ENCODE measurements at places on chromosomes 3 and 15.

GRCh38 chr15:74427607-74428441, 5.9 kb downstream of the SEMA7A start:
- no peak for DNase-seq

DNA sequence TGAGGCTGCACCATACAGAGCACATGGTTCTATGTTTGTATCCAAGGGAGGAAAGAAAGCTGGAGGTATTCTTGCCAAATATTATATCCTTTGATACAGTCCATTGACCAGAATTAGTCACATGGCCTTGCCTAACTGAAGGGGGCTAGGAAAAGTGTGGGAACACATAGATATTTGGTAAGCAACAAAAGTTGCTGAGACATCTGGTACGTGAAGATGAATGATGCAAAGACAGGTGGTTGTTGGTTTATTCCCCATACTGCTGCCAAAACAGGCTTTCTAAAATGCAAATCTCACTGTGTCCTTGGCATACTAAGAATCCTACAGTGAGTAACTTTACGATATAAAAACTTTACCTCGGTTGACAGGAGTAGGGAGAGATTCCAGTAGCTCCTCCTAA, 162.2 kb downstream of the VGLL3 start:
- no peak for DNase-seq

DNA sequence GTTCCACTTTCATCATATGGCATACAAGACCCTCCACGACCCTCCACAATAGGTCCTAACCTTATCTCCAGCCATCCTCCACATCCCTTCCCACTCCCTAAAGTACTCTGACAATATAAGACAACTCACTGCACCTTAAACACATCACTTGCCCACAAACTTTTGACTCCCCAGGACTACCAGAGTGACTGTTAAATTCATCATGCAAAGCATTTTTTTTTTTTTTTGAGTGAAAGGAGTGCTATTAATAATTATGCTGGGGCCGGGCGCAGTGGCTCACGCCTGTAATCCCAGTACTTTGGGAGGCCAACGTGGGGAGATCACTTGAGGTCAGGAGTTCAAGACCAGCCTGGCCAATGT, 55.8 kb downstream of the OSBPL10 start:
- no peak for DNase-seq

DNA sequence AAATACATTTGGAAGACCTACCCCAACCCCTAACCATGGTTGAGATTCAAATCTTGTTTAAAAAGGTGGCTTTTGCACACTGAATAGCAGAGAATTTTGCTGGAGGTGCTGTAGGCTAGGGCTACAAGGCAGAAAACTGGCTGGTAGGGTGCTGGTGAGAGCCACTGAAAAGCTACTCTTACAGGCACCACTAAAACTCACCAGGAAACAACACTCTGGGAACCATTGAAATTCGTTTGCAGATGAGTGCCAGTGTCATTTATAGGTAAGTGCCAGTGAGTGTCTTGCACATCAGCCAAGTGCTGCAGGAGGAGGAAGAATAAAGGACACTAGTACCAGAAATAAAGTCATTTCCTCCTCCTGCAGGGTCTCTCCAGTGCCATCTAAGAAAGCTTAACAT, 610.2 kb downstream of the ZNF385D start:
- DNase-seq, result no peak

GRCh38 chr3:196518966-196519717, 4.0 kb upstream of the SMCO1 start:
- peak; percentile 59 for DNase-seq

GRCh38 chr3:127092776-127093175, 100.2 kb upstream of the PRR23E start:
- DNase-seq, result no peak

GRCh38 chr3:50620820-50621219, 3.9 kb downstream of the MAPKAPK3 start:
- peak; percentile 96 for DNase-seq

DNA sequence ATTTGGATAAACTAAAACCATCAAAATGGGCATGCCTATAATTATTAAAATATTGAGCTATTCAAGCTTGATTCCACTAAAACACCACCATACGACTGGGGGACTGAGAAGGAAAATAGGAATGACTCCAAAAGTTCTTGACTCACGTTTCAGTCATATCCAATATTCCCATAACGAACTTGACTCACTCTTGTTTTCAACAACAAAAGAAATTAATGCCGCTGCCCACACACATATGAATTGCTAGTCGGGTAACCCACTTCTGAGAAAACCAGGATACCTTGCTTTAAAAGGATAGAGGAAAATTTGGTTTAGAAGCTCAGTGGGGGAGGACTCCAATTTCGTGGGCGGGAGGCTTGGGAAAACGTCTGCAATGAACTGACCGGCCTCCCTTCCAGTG, 5.2 kb downstream of the HTR3C start:
- DNase-seq, result no peak

GRCh38 chr3:101200461-101200860, 119.9 kb downstream of the IMPG2 start:
- no peak for DNase-seq

- DNase-seq, result peak; percentile 90
These were observed at the start of gene DCUN1D1 for GRCh38 chr3:182980204-182981037. DCUN1D1 (minus strand) TSS chr3:182980538; CDS start chr3:182980489, 49 bp downstream.

DNA sequence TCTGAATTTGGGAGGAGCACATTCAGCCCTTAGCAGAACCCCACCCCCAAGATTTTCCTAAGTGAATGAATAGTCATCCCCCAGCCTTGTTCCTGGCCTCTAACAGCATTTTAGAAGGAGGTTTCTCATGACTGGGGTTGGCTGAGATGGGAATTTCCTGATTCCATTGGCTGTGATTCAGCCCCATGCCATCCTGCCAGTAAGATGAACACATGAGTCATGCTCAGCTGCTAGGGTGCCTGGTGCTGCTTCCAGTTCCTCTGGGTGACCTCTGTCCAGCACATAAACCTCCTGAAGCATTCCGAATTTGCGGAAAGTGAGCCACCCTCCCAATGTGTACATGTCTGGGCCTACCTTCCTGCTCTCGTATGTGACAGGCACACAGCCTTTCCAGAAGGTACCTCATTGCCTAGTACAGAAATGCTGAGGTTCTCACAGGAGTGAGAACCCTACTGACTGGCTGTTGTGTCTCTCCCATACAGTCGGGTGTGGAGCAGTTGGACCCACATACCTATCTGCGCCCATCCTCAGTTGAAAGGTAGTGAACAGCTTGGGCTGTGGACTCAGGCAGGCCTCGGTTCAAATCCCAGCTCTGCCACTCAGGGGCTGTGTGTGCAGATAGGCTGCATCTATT, 91.7 kb downstream of the APBA2 start:
- peak; percentile 97 for DNase-seq

GRCh38 chr3:94374439-94375161, 311.7 kb downstream of the NSUN3 start:
- DNase-seq, result no peak

- DNase-seq, result no peak
These were observed 155.4 kb downstream of the TP63 start for GRCh38 chr3:189786479-189787064.

- no peak for DNase-seq
These were observed 232.2 kb upstream of the ROBO1 start for GRCh38 chr3:80000022-80000421.

GRCh38 chr3:152416808-152417580, 148.3 kb downstream of the MBNL1 start:
- DNase-seq, result peak; percentile 60

DNA sequence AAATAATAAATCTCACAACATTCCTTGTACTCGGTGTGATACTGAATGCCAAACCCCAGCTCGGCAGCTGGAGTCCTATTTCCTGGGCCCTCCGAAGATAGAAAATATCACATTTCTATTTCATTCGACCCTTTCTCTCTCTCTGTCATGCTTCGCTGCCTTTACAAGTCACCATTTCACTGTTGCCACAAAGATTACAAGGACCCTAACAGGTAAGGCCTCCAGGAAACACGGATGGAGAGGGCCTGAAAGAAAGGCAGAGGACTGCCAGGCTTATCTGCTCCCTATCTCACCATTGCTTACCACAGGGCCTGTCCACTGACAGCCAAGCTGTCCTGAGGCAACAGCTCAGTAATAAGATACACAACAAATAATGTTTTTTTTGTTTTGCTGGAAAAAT, 376.5 kb downstream of the MECOM start:
- DNase-seq, result peak; percentile 30

GRCh38 chr15:69035205-69035917, 20.9 kb downstream of the NOX5 start:
- peak; percentile 80 for DNase-seq

DNA sequence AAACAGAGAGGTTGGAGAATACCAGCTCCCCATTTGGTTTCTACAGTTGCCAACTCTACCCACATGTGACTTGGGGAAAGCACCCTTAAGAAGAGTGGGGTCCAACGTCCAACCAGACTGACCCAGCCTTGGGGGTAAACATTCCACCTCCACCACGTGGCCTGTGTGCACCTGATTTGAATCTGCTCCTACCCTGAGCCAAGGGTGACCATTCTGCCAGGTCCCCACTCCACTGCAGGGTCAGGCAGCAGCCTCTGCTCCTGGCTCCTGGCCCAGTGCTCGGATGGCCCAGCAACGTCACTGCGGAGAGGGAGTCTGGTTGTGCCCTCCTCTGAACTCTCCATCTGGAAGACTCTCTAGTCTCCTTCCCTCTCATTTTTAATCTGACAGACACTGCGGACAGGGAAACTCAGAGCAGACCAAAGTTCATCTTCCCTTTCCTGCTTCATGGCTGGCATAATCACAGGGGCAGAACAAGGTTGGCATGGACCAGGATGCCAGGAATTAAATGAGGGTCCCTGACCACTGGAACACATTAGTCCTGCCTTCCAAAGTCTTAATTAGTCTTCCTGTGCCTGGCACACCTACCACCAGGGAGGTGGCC, 29.4 kb downstream of the FHIT start:
- no peak for DNase-seq

DNA sequence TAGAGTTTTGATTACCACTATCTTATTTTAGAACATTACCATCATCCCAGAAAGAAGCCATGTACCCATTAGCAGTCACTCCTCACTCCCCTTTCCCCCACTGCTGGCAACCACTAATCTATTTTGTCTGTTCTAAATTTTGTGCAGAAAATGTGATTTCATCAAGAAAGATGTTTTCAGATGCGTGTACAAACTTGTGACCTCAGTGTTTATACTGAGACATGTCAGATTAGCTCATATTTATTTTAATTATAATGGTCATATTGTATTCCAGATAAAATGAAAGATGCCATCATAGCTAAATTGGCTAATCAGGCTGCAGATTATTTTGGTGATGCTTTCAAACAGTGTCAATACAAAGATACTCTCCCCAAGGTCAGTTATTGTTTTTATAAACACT, 27.8 kb downstream of the PDCD6IP start:
- no peak for DNase-seq

All from kidney tubule cell (primary cell).